NCI-H1092 (cell line): ENCODE measurements at places on chromosomes 12 and 14.

DNA sequence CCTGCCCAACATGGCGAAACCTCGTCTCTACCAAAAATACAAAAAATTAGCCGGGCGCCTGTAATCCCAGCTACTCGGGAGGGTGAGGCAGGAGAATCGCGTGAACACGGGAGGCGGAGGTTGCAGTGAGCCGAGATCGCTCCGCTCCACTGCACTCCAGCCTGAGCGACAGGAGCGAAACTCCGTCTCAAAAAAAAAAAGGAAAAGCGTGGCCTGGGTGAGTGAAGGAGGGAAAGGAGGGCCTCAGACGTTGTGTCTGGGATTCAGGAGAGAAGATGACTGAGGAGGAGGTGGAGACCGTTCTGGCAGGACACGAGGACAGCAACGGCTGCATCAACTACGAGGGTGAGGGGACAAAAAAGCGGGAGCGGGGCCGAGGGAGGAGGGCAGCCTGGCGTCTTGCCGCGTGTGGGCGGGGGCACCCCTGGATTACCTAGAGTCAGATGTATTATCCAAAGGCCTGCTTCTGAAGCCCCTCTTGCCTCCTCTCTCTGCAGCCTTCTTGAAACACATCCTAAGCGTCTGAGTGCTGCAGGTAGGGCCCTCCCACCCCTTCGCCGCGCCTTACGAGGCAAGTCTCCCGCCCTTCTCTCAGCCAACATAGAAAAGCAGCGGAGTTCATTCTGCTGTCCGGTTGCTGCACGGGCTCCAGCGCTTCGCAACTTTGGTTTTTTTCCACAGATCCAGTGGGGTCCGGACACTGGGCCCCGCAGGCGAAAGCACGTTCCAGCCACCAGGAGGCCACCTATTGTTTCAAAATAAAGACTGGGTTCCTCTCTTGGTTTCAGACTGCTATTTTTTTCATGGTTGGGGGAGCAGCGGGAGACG lies 744 bp upstream of the MYL6 start:
- peak; percentile 69 for DNase-seq

DNA sequence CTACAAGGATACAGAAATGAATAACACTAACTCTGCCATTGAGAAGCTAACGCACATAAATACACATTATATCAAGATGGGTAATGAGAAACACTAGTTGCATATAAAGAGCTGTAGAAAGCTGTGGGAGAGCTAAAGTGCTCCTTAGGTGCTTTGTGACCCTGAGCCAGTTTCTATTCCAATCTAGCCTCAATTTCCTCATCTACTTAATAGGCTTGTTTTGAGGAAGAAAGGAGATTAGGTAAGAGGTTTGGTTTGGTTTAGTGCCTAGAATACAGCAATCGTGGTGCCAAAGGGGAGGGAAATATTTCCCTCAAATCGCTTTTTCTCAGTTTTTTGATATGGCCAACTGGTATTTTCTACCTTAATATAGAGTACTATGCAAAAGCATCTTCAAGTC lies 994 bp downstream of the SRP54 start:
- no peak for DNase-seq

DNA sequence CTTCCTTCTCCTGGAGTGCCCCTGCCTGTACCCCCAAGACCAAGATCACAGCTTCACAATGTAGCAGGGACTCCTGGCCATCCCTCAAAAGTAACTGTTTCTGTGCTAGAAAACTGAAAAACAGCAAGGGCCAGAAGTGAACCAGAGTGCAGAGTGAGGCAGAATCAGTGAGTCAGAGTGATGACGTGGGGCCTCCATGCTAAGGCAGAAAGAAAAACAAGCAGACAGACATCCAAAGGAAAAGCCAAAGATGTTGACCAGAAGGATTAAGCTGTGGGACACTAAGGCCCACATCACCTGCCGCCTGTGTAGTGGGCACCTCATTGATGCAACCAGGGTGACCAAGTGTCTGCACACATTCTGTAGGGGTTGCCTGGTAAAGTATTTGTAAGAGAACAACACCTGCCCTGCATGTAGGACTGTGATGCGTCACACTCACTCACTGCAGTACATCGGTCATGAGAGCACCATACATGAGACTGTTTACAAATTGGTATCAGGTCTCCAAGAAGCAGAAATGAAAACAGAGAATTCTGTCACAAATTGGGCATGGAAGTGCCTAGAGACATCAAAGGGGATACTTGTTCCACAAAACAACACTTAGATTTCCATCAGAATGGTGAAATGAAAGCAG lies 51.2 kb downstream of the ARMH4 start:
- DNase-seq = no peak

- no peak for DNase-seq
Measured at GRCh38 chr14:73251516-73252215, 14.4 kb downstream of the PAPLN start.

DNA sequence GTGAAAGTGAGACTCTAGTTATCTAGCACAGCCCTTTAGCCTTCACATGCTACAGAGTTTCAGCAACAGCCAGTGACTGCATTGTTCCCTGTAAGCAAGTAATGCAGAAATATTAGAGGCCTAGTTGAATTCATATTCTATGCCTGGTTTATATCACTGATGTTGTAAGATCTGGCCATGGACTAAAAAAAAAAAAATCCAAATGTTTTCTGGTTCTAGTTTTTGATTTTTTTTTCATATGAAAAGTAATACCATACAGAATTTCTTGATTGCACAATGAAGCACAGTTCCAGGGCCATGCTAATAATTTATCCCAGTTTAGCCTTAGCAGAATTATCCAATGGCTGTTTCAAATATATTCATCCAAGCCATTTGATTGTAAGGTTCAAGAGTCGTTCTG lies 341.5 kb upstream of the DDHD1 start:
- no peak for DNase-seq

DNA sequence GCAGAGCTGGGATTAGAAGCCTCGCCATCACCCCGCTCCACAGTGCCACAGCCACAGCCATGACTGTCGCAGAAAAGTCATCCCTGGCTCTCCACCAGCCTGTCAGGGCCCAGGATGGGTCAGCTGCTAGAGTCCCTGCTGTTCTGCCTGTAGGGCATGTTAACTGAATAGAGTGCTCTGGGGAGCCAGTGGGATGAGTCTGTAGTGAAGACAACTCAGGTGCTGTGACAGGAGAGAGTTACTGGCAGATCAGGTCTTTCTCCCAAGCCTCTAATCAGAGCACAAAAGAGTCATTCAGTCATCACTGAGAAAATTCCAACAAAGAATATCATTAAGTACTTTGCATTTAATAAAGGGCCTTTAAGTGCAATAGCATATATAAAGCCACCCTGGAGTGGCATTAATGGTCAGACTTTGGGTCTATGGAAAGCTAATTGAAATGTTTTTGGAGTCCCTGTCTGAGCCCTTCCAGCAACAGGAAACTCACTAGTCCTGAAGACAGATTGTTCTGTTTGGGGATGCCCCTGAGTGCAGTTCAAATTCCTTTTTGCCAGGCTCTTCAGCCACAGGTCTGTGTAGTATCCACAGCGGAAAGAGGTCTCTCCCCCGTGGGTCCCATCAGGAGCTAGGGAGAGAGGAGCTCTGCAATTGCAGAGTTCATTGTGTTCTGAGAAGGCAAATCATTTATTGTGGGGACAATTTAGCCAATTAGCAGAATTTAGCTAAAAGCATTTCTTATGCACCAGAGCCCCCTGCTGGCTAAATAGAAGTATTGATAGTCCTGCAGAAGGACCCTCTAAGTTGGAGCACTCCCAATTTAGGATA lies 45.2 kb upstream of the C14orf132 start:
- DNase-seq = peak; percentile 40

GRCh38 chr14:94132285-94132887 lies 3.0 kb upstream of the IFI27L2 start:
- DNase-seq = peak; percentile 33

DNA sequence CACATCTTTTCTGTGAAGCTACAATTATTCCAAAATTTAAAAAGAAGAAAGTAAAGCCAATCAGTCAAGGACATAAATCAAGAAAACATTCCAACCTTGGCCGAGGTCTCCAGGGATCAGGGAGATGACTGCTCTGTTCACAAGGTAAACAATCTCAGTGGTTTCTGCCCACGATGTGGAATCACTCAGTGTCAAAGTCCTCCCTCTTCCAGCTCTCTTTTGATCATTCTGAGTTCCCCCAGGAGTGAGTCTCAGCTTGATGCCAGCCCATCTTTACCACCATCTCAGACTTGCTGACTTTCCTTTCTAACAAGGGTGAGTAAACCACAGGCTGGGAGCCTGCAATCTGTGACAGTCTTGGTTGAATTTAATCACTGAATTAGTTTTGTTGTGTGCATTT lies 4.8 kb upstream of the SERPINA9 start:
- DNase-seq = no peak

DNA sequence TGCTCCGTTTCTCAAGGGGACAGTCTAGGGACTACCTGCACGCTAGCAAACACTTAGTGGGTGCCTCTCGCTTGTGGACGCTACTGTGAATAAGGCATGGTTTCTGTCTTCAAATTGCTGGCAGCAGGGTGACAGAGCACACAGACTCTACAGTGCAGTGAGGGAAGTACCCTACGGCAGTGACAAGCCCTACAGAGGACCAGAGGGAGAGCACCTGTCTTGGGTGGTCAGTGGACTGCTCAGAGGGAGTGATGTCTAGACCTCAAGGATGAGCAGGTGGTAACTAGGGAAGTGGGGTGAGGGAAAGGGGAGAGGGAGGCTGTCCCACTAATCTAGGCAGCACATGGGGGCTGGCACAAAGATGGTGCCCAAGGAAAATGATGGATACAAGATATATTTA lies 160.5 kb downstream of the RBM19 start:
- DNase-seq = no peak

- no peak for DNase-seq
Measured at GRCh38 chr12:27861428-27862167, 81.6 kb upstream of the MANSC4 start.

DNA sequence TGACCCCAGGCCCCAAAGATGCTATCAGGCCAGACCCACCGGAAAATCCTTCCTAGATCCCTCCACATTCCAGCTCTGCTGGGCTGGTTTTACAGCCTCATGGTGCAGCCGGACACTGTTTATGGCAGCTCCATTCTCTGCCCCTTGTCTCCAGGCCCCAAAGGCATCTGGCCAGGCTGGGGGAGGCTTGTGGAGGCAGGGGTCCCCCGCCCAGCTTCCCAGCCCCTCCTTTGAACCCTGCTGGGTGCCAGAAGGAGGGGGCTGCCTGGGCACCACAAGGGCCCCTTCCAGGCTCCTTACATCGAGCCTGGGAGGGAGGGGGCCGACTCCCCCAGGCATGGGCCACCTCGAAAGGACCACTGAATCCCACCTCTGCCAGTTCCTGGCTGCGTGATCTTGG lies 19.8 kb upstream of the SMUG1 start:
- DNase-seq = no peak

GRCh38 chr12:130917607-130918006 lies 36.1 kb upstream of the ADGRD1 start:
- no peak for DNase-seq

DNA sequence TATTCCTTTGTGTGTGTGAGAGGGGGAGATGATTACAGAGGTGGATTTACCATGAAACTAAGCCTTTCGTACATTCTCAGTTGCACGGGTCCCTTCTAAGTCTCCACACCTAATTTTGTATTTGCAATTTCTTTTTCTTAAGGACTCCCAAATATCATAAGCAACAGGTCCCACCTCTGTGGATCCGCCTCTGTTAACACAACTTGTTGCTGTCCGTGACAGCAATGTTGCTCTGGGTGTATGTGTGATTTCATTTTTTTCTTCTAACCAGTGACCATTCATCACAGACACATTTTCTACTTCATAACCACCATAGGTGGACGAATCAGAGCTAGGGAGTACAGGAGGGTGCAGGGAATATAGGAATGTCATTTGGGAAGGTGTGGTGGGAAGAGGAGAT lies 81.1 kb downstream of the NRXN3 start:
- DNase-seq = no peak
